ENCODE measurements at places on chromosomes 1 and 21.

GRCh38 chr1:86146566-86146965 lies 10.0 kb downstream of the COL24A1 start:
- no peak for DNase-seq

GRCh38 chr1:100811808-100812207 lies 82.8 kb downstream of the EXTL2 start:
- no peak for DNase-seq

- DNase-seq = no peak
Observed at GRCh38 chr21:37644636-37645035, 271.6 kb downstream of the KCNJ6 start.

DNA sequence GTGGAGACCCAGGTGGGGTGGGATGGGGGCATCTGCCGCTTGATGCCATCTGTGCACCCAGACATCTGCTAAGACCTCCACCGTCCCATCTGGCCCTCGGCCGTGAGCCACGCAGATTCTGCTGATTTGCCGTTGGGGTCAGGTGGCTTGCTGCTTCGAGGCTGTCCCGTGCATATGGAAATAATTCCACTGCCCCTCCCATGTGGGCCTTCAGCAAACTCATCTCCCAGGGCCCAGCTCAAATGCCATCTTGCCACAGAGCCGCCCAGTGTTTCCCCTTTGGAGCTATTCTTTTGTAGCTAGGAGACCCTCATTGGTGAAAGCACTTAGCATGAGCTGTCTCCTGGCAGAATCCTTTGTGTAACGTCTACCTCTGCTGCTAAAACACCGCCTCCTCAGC lies 99.8 kb downstream of the KAZN start:
- DNase-seq = no peak

DNA sequence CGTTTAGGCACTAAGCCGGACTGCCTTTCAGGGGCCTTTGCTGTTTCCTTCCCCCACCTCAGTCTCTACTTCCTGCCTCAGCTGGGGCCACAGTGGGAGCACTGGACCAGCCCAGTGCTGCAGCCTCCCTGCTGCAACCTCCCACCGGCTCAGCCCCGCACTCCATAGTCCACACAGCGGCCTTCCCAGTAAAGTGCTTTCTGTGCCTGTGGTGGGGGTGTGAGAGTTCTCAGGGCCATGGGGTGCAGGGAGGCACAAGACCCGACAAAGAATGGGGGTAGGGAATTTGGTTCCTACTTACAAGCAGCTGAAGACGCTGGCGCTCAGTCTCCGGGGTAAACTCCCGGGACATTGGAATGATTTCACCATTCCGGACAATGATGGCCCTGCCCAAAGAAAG lies 3.5 kb downstream of the PPM1J start:
- DNase-seq = no peak

DNA sequence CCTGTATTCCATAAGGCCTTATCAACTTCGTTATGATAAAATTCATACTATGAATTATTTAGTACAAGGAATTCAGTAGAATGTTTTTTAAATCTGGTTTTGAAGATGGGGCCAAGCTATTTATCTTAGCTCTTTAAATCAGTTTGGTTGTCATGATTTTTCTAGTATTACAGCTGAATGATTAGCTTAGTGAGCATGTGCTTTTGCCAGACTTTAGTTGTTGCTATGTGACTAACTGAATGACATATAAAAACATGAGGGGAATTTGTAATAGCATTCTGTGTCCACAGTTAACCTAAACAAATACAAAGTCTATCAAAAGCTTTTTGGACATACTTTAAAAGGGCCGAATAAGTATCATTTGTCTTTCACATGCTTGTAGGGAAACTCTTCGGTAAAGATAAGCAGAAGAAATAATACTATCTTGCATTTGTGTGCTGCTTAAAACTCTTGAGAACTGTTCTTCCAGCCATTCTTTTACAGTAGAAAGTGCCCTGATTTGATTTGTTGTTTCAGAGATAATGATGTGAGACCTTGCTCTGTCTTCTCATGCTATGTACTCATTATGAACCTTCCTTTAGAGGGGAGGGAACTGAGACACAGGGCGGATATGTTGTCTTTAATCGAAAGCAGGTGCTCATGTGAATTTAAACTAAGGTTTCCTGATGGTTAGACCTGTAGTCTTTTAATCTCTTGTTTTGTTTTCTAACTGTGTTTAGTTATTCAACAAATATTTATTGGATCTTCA lies 18.8 kb downstream of the NEK7 start:
- no peak for DNase-seq

DNA sequence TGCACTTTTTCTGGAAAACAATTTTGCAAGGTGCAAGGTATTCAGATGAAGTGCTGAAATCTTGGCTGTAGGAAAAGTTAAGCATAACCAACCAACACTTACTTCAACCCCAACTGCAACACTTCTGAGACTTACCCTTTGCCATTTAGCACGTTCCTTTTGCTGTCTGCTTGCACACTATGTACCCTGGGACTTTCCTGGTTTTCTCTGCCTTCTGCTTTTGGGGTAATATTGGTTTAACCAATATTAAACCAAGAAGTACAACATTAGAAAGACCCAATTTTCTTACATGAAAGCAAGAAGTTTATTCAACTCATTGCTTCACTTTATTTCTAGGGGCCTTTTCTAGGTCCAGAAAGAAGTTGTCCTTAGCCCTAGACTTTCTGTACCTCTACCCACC lies 193.0 kb downstream of the HLX start:
- DNase-seq = no peak

GRCh38 chr1:192559115-192560006 lies 16.2 kb upstream of the RGS1 start:
- DNase-seq = no peak

GRCh38 chr1:18485227-18485626 lies 4.5 kb downstream of the KLHDC7A start:
- DNase-seq = no peak

Data from NCI-H345 (cell line).